ENCODE measurements at places on chromosomes 2 and 18. TPM values are rescaled to one million over a fixed set of nuclear protein-coding genes. Genes with fewer than 3 reads are reported as not detected.

SLC11A1 gene
- total RNA-seq, result 0.20 TPM

DSG3 gene
- total RNA-seq, result not detected

PTH2R gene
- total RNA-seq, result not detected

XIRP2 gene
- not detected for total RNA-seq

MAP2 gene
- total RNA-seq, result 1.3 TPM

ASPRV1 gene
- total RNA-seq, result 0.10 TPM

Data from A549 treated with ZK216348 at 1 μM for 4 hours (cell line).